HS-5 (cell line): ENCODE measurements at places on chromosomes 2 and 18.
A peak's percentile ranks its signal among the peaks of the same experiment; 100 is the strongest.

GRCh38 chr18:58545338-58546296 is 83.3 kb downstream of the ALPK2 start:
- no peak for DNase-seq

- no peak for DNase-seq
These were observed 267.9 kb upstream of the REG3G start for GRCh38 chr2:78757640-78758039.

GRCh38 chr18:27404855-27405254 is 219.7 kb upstream of the CHST9 start:
- no peak for DNase-seq

- DNase-seq, result peak; percentile 8
These were observed 342.9 kb downstream of the INSIG2 start for GRCh38 chr2:118431165-118431517.

DNA sequence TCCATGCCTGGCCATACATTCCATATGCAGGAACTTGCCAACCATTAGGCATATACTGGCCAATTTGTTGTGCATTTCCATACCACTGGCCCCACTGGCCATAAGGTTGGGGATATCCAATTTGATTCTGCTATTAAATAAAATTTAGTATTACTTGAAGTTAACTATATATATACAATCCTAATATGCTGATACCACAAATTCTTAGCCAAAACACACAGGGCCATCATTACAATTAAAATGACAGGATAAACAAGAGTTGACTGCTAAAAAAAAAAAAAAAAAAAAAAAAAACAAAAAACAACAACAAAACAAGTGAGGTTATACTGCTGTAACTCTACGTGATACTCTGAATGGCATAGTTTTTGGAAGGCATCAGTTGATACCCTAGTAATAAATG is 23.5 kb upstream of the C2orf42 start:
- no peak for DNase-seq

- DNase-seq, result no peak
These were observed 683.0 kb downstream of the SLC4A3 start for GRCh38 chr2:220310451-220310861.

DNA sequence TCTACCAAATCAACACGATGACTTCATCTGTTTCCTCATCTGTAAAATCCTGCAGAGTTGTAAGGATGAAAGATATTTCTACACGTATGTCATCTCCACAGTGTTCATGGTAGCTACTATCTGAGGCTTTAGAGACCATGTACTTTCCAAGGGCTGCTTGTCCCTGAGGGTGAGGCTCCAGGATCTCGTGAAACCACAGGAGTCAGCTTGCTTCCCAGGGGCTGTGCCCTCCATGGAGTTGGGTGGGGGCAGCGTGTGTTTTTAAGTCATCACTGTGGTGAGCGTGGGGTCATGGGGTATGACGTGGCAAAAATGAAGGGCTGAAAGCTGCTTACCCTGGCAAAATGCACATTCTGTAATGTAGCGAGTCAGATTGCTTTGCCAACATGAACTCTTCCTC is 81.6 kb downstream of the ASAP2 start:
- DNase-seq, result peak; percentile 84

- no peak for DNase-seq
These were observed 137.3 kb downstream of the DCDC2C start for GRCh38 chr2:3840611-3841155.

DNA sequence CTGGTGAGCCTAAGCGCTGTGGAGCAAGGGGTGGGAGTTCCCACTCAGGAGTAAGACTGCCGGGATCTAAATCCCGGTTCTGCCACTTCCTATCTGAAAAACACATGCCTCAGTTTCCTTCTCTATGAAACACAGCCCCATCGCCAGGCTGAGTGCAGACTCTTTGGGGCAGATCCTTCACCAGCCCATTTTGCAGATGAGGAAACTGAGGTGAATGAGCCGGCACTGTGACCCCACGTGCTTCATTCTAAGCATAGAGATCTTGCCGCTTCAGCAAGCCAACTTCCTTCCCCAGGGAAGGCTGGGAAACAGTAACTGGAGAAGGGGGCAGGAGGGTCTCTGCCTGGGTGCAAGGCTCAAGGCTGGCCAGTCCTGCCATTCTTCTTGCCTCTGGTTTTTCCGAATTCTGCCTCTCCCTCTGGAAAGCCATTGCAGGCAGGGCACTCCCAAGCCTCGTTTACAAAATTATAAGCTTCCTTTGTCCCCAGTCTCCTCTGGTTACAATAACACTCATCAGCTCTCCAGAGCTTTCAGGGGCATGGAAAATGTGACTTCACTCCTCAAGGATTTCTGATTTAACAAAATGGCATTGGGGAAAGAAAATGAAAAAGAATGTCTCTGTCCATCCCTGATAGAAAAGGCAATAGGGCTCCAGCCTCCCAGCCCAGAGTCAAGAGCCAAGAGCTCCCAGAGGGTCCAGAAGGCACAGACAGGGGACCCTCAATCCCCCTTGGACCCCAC is 249.2 kb downstream of the TNS1 start:
- DNase-seq, result no peak

- DNase-seq, result no peak
These were observed 198.6 kb downstream of the FAM210A start for GRCh38 chr18:13527730-13528129.

DNA sequence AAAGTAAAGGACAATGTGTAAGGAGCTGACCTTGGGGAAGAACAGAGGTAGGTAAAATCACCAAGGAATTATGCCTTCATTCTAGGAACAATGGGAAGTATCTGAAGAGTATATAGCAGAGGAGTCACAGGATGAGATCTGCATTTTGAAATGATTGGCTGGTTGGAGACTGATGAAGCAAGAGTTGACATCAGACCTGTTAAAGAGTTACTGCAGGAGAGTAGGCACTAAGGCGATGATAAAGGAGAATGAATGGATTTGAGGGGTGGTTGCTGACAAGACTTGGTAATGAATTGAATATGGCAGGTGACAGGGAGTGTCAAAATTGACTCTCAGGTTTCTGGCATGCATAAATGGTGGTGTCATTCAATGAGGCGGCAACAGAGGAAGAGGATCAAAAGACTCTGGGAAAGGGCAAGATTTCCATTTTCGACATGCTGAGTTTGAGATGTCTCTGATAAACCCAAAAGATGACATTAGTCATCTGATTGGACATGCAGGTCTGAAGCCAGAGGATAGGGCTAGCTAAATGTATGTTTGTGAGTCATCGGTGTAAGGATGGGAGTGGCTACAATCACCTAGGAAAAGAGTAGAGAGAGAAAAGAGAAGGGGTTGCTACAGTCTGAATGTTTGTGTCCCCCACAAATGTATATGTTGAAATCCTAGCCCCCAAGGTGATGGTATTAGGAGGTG is 236.5 kb downstream of the DYM start:
- DNase-seq, result no peak

- no peak for DNase-seq
These were observed 656.8 kb downstream of the METTL4 start for GRCh38 chr18:1914489-1914888.

GRCh38 chr18:24595561-24596031 is 135.2 kb downstream of the HRH4 start:
- DNase-seq, result no peak

GRCh38 chr2:137172162-137172561 is 406.8 kb downstream of the THSD7B start:
- no peak for DNase-seq

- peak; percentile 89 for DNase-seq
These were observed 888 bp downstream of the VAMP5 start for GRCh38 chr2:85584857-85585780.

GRCh38 chr18:23148382-23148781 is 13.1 kb downstream of the CABLES1 start:
- no peak for DNase-seq

DNA sequence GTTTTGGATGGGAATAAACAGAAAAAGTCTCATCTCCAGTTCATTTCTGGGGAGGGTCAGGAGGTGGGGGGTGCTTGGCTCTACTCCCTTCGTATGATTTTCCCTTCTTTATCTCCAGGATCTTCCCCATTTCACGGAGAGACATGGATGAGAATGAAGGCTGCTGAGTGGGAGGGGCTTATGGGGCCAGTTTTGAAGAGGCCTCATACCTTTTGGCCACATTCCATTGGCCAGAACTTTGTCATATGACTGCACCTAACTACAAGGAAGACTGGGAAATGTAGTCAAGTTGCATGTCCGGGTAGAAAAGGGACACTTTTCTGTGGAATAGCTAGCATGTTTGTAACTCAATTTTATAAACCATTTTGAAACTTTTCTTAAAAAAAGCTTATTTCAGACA is 117.6 kb downstream of the NEDD4L start:
- DNase-seq, result no peak

GRCh38 chr2:30046979-30047378 is 99.8 kb upstream of the YPEL5 start:
- no peak for DNase-seq

- no peak for DNase-seq
These were observed 116.4 kb downstream of the COL6A3 start for GRCh38 chr2:237297421-237298150.

GRCh38 chr2:43448011-43448821 is 147.6 kb downstream of the THADA start:
- DNase-seq, result no peak

GRCh38 chr2:18125303-18125702 is 246.8 kb downstream of the KCNS3 start:
- DNase-seq, result no peak

- no peak for DNase-seq
These were observed 80.1 kb upstream of the SPOPL start for GRCh38 chr2:138421315-138421970.

DNA sequence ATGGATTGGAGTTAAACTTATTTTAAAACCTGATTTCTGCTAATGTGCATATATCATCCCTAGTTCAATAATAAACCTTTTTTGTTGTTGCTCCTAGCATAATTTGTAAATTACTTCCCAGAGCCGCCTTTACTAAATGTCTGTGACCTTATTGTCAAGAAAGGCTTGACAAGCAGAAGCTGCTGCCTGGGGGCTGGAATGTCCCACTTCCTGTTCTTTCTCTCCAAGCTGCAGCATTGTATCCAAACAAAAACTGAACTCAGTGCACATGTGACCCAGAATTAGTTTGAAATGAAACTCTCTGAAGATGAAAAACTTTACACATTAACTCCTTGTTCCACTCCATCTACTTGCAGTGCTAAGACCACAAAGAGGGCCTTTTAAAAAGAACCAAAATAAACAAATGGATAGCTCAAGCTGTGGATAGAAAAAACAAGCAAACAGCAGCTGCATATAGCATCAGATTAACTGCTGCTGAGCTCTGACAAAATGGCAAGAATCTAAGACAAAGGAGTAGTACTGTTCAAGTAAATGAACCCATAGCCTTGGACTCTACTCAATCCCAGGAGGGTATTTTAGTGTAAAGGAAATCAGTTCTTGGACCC is 99.8 kb upstream of the NEUROD1 start:
- no peak for DNase-seq

DNA sequence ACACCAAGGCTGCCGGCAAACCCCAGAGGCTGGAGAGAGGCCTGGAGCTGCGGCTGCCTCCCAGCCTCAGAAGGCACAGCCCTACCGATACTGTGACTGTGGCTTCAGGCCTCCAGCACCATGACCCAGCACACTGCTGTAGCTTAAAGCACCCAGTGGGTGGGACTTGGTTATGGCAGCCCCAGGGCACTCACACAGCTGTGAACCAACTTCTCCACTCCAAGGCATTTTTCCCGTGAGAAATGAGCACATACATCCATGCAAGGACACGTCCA is 199.5 kb downstream of the NDUFA10 start:
- no peak for DNase-seq

GRCh38 chr18:42192251-42193248 is 237.5 kb downstream of the PIK3C3 start:
- DNase-seq, result peak; percentile 48

DNA sequence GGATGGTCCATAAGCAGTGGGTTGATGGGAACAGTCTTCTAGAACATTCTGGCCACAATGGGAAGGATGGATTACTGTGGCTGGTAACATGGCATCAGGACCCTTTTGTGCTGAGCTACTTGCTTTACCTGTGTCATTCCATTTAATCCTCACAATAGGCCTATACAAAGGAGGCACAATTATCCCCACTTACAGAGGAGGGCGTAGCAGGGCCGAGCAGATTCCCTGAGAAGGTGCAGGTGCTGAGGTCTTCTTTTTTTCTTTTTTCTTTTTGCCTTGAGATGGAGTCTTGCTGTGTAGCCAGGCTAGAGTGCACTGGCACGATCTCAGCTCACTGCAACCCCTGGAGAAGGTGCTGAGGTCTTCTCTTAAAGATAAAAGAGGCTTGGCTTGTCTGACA is 6.7 kb upstream of the LRRC30 start:
- no peak for DNase-seq

DNA sequence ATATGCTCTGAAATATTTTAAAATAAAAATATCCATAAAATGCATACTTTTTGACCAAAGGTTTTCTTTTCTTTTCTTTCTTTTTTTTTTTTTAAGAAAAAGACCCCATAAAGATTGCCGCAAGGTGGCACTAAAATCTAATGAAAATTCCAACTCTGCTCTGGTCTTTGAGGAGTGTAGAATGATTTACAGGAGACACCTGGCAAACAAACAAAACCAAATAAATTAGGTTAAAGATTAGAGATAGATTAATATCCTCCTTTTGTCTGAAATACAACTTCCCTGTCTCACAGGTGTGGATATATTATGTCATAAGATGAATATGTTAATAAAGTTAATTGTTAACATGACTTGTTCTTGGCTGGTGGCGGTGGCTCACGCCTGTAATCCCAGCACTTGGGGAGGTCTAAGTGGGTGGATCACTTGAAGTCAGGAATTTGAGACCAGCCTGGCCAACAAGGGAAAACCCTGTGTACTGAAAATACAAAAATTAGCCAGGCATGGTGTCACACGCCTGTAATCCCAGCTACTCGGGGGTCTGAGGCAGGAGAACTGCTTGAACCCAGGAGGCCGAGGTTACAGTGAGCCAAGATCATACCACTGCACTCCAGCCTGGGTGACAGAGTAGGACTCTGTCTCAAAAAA is 3.5 kb upstream of the RHOB start:
- no peak for DNase-seq

- DNase-seq, result no peak
These were observed 83.1 kb downstream of the NBEAL1 start for GRCh38 chr2:203097735-203098134.

DNA sequence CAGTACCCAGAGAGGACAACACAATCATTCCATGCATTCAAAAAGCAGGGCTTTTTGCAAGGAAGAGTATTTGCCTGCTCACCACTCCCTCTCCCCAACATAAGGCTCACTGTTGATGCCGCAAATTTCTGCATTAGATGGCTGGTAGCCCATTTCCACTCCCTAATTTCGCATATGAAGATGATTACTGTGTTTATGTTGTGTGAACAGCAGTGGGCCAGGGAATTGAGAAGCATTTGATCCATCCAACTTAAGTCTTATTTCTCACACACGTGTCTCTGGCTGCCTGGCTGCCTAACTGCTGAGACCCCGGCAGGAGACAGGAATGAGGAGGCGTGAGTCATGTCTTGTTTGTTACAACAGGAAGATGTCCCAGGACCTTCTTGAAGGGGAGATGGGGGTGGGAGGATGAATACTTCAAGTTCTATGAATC is 294.1 kb downstream of the ALK start:
- DNase-seq, result peak; percentile 33

- no peak for DNase-seq
These were observed 2.0 kb downstream of the EIF2AK2 start for GRCh38 chr2:37154785-37155184.
